ENCODE measurements at places on chromosomes 12 and 14.

DNA sequence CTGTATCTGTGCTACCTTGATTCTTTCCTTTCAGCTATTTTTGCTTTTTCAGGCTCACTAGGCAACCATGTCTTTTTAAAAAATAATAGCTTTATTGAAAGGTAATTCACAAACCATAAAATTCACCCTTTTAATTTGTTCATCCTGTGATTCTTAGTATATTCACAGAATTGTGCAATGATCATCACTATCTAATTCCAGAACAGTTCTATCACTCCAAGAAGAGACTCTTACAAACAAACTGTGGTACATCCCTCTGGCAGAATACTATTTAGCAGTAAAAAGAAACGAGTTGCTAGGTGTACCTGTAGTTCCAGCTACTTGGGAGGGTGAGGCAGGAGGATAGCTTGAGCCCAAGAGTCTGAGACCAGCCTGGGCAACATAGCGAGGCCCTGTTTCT is 14.8 kb downstream of the CREBL2 start:
- no peak for DNase-seq

DNA sequence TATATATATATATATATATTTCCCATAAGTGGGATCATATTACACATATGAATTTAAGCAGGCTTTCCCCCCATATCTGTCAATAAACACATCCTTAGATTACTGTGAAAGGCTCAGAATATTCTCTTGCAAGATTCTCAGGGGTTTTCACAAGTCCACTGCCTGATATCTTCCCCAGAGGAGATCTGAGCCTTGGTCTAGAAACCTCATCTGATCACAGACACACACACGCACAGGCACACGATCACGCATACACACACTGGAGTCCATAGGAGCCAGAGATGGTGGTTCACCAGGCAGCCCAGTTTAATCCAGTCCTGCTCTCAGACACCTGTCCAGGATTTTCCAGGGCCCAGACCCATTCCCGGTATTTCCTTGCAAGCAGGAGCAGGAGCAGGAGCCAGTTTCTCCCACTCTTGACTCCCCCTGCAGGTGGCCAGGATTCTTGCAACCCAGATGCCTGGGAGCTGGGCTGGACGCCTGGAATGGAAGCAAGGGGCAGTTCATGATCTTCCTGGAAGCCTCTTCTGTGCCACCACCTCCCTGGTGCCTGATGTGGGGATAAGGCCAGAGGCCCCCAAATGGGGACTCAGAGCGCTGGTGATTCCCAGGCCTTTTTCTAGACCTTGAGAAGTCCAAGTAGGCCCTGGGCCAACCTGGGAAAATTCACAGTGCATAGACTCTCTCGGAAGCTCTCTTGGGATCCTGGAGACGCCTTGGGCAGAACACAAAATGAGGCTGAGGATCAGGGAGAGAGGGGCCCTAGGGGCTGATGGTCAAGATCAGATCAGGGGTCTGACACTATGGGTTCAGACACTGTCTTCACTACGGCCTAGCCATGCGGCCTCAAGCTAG is 16.5 kb upstream of the KRT78 start:
- DNase-seq = no peak

GRCh38 chr14:58082491-58083098 is 69.4 kb downstream of the ARMH4 start:
- no peak for DNase-seq

DNA sequence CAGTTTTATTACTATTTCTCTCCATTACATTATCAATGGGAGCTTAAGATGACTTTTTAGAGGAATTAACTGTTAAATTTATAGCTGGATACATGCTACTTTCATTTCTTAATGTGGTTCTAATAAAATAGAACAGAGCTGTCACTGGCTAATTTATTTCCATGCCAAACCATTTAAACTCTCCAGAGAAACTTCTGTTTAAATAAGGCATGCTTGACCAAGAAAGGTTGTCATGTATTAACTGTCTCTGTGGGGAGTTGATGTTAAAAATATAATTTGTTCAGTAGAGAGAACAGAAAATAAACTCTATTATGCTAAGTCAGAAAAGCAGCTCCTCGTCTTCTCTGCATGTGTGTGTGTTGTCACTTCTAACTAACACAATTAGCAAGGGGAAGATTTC is 447.4 kb downstream of the SLC16A7 start:
- no peak for DNase-seq

DNA sequence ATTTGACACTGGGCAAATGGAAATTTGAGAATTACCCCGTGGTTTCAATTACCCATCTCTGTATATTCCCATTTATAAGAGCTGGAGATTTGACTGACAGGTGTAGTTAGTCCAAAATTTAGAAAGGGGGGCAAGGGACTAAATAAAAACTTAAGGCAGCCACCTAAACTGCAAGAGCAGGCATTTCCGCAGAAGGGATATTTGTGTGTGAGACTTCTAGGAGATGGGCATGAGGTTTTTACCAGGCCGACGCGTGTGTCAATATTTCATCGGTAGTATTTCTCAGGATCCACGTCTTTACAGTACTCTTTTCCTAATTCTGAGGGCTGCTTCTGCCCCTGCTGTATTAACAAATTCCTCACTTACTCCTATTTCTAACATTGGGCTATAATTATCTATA is 1.4 kb downstream of the FAR2 start:
- no peak for DNase-seq

DNA sequence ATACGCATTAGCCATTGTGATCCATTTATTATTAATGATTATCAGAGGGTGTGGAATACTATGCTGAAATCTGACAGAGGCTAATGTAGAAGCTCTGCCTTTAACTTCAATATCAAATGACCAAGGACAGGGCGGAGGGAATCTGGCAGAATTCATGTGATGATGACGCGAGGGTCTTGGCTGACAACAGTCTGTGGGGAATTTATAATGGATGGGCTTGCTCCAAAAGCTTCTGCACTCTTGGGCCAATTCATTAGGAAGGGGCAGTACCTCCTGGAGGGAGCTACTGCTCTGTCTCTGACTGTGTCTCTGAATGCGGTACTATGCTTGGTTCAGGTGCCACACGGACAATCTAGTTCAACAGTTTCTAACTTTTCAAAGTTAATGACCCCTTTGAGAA is 46.2 kb downstream of the GALNT8 start:
- no peak for DNase-seq

- no peak for DNase-seq
Measured at GRCh38 chr14:52153939-52154338, 85.1 kb upstream of the NID2 start.

GRCh38 chr12:54053003-54053750 is 458 bp upstream of the HOXC4 start:
- no peak for DNase-seq

DNA sequence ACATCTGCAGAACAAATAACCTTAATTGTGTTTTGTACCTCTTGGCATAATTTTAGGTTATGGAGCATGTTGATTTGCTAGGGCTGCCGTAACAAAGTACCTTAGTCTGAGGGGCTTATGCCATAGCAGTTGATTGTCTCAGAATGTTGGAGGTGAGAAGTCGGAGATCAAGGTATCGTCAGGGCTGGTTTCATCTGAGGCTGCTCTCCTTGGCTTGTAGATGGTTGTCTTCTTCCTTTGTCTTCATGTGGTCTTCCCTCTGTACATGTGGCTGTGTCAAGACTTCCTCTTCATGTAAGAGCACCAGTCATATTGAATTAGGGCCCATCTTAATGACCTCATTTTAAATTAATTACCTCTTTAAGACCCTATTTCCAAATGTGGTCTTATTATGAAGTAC is 64.4 kb upstream of the PTHLH start:
- DNase-seq = no peak

DNA sequence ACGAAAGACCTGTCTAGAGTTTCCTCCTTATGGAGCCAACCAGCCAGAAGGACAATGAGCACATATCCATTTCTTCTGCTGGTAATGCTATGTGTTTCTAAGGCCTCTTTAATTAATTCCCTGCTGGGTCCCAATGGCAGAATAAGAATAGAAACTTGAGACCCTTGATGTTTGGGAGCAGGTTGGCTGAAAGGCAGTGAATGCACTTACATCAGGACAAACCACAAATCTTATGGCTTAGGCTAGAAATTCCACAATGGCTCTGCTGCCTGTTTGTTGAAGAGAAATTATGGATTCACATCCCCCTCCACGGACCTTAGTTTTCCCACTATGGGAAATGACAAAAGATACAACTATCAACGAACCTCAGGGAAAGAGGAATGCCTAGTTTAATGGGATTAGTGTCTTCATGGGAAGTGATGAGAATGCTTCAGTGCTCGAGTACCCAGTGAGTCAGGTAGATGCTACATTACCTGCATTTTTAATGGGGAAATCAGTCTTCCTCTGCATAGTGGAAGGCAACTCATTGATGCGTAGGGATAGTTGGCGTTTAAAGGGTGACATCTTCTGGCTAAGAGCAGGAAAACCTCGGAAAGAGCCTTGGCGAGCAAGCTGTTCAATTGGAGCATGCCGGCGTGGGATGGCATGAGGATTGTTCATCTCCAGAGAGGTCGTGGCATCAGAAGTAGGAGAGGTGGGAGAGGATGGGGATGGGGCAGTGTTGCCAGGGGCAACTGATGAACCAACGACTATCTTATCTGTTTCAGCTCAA is 46.5 kb downstream of the PAPLN start:
- DNase-seq = no peak

- DNase-seq = no peak
Measured at GRCh38 chr12:12881151-12881909, 10.0 kb upstream of the GPRC5A start.

DNA sequence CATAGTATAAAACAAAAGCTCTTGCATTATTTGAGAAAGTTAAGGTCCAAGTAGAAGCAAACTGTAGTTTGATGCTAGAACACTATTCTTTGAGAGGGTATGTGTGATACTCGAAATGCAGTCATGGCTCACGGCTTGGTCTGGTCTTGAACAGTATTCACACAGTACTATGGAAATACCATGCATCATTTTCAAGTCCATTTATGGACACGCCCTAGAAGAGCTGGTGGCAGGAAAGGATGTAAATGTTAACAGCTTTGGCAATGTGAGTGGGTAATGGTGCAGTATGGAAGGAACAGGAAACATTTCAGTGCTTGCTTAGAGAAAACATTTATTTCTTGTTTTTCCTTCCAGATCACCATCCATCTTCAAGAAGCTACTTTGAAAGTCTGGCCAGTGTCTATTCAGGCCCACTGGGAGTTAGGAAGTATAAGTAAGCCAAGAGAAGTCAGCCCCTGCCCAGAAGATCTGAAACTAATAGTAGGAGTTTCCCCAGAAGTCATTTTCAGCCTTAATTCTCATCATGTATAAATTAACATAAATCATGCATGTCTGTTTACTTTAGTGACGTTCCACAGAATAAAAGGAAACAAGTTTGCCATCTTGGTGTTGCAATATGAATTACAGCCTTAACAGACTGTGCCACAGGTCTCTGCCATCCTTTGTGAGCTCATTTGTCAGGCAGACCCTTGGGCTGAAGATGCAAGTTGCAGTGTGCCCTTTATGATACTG is 5.7 kb upstream of the AKAP5 start:
- no peak for DNase-seq

GRCh38 chr12:2118061-2118460 is 65.3 kb downstream of the CACNA1C start:
- DNase-seq = no peak

GRCh38 chr12:129877411-129877810 is 26.4 kb downstream of the TMEM132D start:
- no peak for DNase-seq

GRCh38 chr12:82682851-82683261 is 3.9 kb upstream of the TMTC2 start:
- no peak for DNase-seq

GRCh38 chr12:119369907-119370546 is 35.5 kb downstream of the CCDC60 start:
- DNase-seq = no peak

- DNase-seq = no peak
Measured at GRCh38 chr12:106487664-106488063, 95.1 kb upstream of the RFX4 start.

DNA sequence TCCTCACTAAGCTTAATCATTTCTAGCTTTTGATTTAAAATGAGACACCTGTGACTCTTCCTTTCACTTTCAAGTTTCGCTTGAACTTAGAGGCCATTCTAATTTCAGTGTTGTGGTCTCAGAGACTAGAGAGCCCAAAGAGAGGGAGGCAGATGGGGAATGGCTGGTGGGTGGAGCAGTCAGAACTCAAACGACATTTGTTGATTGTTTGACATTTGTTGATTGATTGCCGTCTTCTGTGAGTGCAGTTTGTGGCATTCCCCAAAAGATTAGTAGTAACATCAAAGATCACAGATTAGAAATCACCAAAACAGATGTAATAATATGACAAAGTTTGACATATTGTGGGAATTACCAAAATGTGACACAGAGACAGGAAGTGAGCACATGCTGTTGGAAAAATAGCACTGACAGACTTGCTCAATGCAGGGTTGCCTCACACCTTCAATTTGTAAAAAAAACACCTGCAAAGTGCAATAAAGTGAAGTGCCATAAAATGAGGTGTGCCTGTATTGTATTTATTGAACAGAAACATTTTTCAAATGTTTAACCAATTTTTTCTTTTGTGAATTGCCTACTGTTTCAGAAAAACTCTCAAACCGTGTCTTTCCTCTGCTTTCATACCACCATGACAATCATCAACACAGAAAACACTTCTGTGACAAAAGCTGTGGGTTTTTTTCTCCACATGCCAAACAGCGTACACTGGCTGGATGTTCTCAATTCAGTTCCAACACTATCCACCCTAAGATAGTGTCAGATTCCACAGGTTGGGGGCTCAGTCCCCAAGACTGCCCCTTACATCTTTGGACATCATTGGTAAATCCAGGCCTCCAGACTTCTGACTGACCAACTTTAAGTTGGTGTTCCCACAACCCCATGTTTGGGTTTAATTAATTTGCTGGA is 376.3 kb upstream of the RGS6 start:
- DNase-seq = peak; percentile 62

DNA sequence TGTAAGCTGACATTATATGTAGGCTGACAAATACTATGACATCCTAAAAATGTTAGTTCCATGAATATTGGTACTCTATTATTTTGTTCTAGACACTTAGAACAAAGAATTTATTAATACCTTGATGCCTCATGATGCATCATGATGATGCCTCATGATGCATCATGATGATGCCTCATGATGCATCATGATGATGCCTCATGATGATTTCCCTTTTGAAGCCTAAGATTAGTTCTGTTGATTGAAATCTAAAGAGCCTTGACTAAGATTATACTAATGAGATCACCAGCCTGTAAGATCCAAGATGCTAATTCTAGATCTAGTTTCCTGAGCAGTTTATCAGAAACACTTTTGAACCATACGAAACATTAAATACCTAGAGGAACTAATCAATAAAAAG is 4.6 kb upstream of the CEP128 start:
- no peak for DNase-seq

DNA sequence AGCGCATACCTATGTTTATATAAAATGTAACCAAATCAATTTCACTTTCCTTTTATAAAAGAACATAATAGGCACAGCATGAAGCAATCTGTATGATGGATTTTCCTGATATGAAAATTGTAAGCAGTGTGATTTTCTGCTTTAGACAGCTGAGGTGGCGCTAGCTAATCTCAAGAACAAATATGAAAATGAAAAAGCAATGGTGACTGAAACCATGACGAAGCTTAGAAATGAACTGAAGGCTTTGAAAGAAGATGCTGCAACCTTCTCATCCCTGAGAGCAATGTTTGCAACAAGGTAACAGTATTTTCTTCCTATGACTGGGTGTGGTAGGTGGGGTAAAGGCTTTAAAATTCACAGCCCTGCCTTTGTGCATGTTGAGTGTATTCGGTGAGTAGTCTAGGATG is 65.0 kb upstream of the FGD4 start:
- DNase-seq = no peak
